NCI-H526 (cell line): ENCODE measurements at places on chromosomes 13 and 19.

- DNase-seq: no peak
Measured at GRCh38 chr13:66219506-66219905, 1010.6 kb downstream of the PCDH9 start.

- DNase-seq: no peak
Measured at GRCh38 chr13:53775807-53776206, 747.2 kb downstream of the OLFM4 start.

DNA sequence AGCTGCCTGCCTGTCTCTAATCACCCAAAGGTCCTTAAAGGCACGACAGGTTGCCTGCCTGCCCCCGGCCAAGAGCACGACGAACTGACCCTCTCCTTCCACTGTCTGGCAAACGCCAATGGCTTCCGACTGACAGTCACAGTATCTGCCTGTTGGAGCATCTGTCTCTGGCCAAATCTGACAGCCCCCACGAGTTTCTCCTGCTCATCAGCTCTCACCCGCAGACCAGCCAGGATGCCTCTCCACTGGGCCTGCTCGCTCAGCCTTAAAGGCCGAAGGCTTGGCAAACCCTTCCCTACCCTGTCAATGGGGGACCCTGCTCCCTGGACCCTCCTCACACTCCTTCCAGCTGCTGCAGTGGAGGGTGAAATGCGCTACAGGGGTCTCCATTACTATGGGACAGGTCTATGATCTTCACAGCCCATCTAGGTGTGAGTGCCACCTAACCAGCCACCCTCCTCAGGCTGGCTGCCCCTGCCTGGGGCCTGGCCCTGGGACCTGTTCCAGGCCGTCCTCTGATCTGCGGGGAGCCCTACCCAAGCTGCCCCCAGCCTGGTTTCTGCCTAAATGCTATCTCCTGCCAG, 932 bp downstream of the FAM83E start:
- no peak for DNase-seq

- DNase-seq: no peak
Measured at GRCh38 chr13:20370815-20371421, 138.8 kb upstream of the GJB6 start.

DNA sequence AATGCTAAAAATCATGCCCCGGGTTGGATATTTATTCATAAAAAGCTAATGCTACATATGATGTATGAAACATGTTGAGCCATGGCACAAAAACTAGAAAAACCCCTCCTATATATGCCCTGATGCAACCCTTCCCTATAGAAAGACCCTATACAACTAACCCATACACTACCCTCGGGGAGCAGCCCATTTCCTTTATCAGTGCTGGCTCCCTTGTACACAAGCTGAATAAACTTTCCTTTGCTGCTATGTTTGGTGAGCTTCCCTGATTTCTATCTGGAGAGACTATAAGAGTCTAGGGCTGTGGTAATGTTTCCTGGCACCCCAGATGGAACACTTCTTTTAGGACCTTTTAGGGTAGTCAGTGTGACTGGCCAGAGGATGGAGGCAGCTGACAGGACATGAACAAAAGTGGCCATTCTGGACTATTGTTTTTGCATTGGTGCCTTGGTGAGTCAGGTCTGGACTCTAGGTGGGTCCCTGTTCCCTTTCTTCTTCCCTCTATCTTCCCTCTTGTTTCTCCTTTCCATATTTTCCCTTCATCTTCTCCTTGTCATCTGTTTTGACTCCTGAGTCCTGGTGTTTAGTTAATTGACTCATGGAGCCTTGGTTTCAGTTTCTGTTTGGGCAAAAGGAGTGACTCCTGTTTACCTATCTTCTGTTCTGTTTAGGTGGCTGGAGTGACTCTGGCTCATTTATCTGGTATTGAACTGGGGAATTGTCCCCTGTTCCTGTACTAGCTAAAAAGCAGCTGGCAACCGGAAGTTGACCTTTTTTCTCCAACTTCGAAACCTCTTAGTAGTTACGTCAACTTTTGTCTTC, 1321.8 kb upstream of the PCDH9 start:
- DNase-seq: no peak

DNA sequence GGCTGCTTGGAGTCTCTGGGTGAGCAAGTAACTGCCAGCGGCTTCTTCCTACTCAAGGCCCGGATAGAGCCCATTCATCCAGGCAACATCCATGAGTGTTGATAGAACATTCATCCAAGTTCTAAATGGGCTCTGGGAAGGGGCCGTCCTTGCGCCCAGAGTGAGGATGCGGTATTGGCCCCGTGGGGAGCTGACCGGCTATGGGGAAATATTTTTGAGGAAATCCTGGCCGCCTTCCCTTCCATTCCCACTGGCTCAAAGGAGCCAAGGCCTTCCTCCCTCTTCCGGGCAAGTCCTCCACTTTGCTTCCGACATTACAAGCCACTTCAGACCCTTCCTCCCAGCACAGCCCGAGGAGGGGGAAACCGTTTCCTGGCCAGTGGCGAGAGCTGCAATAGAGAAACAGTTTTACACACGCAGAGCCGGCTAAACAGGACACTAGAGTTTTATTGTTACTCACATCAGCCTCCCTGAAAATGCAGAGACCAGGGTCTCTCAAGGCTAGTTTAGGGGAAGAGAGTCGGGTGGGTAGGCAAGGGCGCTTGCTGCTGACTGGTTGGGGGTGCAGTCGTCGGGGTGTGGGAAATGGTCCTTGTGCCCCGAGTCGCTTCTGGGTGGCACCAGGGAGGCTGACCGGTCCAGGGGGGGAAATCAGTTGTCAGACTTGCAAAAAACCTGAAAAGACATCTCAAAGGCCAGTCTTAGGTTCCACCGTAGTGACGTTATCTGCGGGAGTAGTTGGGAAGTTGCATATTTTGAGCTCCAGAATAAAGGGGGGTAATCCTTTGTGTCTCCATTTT, 37.5 kb downstream of the C13orf46 start:
- no peak for DNase-seq

- no peak for DNase-seq
Measured at GRCh38 chr19:38502410-38503076, 69.1 kb downstream of the RYR1 start.

DNA sequence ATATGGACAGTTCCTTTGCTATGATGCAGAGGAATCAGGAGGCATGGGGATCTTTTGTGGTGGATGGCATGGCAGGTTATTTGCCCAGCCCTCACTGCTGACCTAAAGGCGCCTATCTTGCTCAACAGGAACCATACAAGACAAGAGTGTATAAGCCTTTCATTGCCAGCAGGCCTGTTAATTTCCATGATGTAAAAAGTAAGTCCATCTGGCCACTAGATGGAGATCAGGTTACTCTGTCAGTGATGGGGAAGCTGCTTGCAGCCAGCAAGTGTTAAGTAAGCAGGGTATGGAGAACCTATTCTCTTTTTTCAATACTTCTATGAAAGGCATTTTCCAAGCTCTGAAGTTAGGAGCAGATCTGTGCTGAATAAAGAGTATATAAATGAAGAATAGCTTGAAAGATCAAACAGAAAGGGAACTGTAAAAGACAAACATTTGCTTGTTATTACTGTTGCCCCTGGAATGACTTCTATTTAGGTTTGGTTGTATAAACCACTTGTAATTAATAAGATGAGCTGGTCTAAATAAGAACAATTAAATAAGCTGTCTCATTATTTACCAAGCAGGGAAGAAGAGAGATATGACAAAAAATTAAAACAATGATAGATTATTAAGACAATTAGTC, 210.9 kb downstream of the RGCC start:
- DNase-seq: peak; percentile 95

- no peak for DNase-seq
Measured at GRCh38 chr19:17235300-17235970, 9.4 kb downstream of the OCEL1 start.

GRCh38 chr13:23656637-23657371, 86.6 kb downstream of the TNFRSF19 start:
- no peak for DNase-seq

DNA sequence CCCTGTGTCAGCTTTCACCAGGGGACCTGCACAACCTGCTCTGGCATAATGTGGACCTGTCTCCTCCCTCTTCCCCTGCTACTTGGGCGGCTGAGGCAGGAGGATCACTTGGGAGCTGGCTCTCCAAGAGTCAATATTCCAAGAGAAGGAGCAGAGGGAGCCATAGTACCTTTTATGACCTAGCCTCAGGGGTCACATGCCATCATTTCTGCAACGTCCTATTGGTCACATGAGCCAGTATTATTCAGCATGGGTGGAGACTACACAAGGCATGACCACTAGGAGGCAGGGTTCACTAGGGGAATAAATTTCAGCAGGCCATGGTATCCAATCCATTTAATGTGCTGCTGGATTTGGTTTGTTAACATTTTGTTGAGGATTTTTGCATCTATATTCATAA, 12.0 kb upstream of the SHFL start:
- DNase-seq: no peak

DNA sequence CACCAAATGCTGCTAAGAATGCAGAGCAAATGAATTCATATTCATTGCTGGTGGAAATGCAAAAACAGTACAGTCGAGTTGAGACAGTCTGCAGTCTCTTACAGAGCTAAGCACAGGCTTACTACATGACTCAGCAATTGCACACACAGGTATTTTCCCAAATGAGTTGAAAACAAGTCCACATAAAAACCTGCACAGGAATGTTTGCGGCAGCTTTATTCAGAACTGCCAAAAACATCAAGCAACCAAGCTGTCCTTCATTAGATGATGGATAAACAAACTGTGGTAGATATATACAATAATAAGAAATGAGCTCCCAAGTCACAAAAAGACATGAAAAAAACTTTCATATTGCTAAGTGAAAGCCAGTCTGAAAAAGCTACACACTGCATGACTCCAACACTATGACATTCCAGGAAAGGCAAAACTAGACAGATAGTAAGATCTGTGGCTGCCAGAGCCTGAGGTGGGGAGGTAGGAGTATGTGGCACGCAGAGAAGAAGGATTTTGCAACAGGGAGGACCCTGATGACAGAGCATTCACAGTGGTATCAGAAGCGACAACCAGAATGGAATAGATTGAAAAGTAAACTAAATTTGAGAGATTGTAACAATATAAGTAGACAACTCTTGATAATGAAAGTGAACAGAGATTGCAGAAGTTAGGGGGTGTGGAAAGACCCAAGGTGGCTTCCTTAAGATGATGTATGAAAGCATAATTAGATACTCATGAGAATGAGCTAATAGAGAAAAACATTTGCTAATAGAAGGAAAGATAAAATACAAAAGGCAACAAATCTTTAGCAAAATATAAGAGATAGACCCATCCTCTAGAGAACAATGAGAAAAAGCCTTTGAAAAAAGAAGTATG, 52.7 kb downstream of the TSC22D1 start:
- peak; percentile 8 for DNase-seq

- DNase-seq: no peak
Measured at GRCh38 chr13:44271031-44271455, 102.6 kb upstream of the SERP2 start.

DNA sequence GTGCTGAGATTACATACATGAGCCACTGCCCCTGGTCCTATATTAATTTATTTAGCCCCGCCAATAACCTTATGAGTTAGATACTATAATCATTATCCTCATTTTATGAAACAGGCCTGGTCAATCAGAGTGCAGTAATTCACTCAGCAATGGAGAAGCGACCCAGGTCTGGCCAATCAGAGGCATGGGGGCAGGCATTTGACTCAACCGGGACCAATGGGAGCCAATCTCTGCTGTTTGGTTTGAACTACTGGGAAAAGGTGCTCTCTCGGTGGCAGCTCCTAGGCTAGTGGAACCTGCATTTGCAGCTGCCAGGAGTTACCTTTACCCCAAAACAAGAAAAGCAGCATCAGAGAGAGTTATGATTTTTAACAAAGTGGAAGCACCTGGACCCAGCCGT, 6.6 kb downstream of the SIRT2 start:
- no peak for DNase-seq

- no peak for DNase-seq
Measured at GRCh38 chr19:17865364-17866311, 5.9 kb downstream of the RPL18A start.

- DNase-seq: no peak
Measured at GRCh38 chr19:3145909-3146676, 10.3 kb downstream of the GNA15 start.

DNA sequence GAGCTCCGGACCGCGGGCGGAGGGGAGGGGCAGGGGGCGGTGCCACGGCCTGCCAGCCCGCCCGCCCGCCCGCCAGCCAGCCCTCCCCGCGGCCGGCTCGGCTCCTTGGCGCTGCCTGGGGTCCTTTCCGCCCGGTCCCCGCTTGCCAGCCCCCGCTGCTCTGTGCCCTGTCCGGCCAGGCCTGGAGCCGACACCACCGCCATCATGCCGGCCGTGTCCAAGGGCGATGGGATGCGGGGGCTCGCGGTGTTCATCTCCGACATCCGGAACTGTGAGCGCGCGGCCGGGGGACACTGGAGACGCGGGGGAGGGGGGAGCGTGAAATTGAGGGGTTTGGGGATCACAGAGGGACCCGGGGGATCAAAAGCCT, at the start of gene AP2A1:
AP2A1 (plus strand) TSS at position 72 of the 370 bp plus-strand sequence; CDS start at position 205, 133 bp downstream.
- no peak for DNase-seq

DNA sequence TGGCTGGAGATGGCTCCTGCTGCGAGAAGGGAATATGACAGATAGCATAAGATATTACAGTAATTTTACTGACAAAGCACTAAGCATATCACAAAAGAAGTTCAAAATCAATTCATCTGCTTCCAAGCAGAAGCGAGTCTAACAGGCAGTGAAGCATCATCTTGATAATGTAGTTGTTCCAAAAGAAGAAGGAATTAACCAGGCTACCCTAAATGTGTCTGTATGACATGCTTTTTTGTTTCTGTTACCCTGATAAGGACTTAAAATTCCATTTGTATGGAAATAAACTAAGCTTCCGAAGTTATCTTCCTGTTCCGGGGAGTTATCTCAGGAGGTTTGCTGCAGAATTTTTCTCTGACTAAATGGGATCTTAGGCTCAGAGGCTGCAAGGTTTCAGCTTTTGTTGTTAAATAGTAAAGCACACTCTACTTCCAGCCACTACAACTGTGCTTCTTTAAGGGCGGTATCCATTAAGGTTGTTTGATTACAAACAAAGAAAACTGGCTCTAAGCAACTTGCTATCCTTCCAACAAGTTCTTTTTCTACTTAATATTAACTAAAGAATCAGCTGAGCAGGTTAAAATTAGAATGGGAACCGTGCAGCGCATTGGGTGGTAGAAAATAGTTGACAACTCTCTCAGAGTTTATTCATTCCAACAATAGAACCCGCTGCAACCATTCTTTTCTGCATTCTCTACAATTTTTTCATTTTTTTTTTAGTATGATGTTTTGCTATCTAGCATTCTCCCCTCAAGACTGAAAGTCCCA, 607.3 kb downstream of the UQCRFS1 start:
- DNase-seq: no peak

DNA sequence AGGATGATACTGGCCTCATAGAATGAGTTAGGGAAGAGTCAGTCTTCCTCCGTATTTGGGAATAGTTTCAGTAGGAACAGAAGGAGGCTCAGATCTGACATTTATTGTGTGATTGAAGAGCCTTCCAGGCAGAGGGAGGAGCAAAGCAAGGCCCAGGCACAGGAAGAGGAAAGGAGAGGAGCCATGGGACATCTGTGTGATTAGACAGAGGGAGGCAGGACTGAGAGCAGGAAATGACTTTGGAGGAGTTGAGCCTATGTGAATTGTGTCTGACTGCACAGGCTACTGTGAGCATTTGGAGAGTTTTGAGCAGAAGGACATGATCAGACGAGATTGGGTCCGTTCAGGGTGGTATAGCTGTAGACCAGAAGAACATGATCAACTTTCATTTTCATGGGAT, 8.5 kb downstream of the SIGLEC7 start:
- no peak for DNase-seq
